RKO (cell line): ENCODE measurements at places on chromosomes 1 and 21.

DNA sequence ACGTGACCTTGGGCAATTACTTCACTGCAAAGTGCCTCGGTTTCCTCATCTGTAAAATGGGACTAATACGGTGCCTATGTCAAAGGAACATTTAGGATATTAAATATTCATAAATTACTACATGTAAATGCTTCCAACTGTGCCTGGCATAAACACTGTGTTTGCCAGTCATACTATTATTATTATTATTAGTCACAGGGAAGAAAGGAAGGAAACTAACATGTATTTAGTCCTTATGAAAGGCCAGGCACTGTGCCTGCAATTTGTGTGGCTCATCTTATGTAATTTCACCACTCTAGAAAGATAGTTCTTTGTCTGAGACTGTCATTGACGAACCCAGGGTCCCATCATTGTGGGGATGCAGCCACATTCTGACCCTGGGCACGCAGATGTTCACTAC is 45.0 kb downstream of the EPHB2 start:
- no peak for DNase-seq

DNA sequence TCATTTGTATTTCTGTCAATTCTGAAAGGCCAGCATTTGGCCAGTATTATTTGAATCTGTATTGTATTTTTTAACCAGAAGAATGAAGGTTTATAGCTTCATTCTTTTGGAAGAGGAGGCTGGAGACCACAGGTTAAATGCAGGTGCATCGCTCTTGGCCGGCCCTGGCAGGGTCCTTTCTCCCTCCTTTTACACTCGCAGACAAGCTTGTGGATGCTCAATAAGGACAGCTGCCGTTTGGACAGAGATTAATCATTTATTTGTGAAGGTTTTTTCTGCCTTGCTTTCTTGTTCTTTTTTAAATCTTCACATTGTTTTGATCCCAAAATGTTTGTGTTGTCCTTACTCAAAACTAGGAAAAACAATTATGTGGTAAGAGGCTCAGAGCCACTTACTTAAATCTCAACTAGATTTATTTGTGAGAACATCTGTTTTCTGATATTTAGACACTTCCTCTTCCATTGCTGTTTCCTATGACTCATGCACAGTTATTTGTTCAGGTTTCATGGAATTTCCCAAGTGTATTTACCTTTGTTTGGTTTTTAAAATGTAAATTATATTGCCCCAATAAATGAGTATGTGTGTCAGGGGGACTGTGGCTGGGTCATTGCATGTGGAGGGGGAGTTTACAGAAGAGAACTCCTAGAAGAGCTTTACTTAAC is 46.7 kb upstream of the LAMC2 start:
- DNase-seq, result no peak

- no peak for DNase-seq
Measured at GRCh38 chr1:243256590-243256989, 749 bp downstream of the SDCCAG8 start.

DNA sequence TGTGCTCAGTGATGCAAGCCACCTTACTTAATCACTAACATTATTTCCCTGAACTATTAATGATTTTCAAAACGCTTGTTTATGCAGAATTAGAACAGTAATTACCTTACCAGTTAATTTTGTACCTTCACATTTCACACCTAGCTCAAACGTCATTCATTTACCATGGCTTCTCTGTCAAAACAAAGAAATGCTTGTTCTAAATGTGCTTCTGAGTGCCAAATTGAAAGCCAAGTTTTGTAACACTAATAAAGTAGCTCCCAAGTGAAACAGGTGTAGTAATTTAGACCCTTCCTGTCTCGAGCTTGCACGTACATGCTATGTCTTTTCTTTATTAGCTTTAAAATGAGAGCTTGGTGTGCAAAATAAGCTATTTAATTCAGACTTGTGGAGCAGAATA is 533.7 kb upstream of the PKN2 start:
- DNase-seq, result no peak

GRCh38 chr1:227788271-227789083 is 27.0 kb upstream of the PRSS38 start:
- DNase-seq, result peak; percentile 62

- DNase-seq, result no peak
Measured at GRCh38 chr1:82485591-82486369, 685.0 kb downstream of the ADGRL2 start.

DNA sequence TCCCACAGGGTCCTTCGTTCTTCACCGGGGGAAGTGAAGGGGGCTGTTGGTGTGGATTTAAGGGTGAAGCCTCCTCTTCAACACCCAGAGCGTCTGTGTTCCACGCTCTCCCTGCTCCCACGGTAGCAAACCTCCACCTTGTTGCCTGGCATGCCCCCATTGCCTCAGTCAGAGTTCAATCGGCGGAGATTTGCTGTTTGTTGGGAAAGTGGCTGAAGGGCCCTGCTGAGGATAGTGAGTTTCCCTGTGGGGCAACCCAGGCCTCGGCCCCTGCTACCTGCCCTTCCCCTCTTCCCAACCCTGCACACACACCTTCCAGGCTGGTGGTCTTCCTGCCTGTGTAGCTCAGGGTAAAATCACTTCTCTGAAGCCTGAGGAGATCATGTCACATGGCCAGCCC is 60.5 kb downstream of the TOR1AIP2 start:
- no peak for DNase-seq

- DNase-seq, result no peak
Measured at GRCh38 chr1:242651817-242652216, 127.3 kb upstream of the PLD5 start.

GRCh38 chr1:39957299-39958015 is 2.5 kb downstream of the MFSD2A start:
- DNase-seq, result no peak

GRCh38 chr1:49051647-49052046 is 275.0 kb upstream of the BEND5 start:
- DNase-seq, result no peak

DNA sequence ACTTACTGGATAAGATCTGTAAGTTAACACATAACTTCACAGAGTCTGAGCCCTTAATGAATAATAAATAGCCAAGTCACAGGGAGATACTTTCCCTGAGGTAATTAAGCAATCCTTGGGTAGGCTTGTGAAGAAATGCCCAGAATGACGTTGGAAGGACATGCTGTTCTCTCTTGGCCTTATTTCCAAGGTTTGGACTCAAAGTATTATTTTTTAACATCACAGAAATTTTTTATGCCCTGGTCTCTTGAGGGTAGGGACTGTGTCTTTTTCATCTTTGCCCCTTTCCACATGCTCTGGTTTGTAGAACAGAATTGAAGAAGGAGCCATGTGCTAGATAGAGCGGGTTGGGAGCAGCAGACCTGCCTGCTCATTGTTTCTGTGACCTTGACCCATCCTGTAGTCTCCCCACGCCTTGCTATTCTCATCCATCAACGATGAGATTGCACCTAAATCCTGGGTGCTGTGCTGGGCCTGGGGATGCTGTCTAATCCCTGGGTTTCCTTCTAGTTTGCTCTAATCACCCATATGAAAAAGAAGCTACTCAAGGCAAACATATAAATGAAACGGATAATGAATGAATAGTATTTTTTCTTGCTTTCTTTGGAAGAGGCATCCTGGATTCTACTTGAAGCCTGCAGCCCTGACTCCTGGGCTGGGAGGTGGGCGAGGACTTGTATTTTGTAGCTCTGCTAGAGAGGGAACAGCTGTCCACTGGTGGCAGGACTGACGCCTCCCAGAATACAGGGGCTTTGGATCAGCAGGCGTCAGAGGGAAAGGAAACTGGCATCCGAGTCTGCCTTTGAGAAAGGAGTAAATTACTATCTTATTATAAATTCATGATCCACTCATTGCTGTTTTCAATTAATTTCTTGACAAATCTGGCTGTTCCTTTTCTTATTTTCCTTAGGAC is 17.5 kb upstream of the LAMTOR5 start:
- DNase-seq, result no peak

DNA sequence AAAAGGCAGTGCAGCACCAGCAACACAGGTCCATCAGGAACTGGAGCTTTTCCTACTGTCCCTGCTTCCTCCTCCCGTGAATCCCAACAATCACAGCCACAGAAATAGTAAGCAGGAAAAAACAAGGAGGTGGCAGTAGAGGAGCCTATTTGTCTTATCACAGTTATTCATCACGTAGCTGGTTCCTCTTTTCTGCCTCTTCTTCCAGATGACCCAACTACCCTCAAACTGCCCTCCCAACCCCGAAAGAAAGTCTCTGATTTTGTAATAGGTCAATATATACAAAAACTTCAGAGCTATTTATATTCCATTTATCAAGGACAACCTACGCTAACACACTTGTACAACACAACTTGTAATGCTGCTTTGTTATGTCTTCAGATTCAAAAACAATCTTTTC is 21.4 kb downstream of the GNB1 start:
- no peak for DNase-seq

DNA sequence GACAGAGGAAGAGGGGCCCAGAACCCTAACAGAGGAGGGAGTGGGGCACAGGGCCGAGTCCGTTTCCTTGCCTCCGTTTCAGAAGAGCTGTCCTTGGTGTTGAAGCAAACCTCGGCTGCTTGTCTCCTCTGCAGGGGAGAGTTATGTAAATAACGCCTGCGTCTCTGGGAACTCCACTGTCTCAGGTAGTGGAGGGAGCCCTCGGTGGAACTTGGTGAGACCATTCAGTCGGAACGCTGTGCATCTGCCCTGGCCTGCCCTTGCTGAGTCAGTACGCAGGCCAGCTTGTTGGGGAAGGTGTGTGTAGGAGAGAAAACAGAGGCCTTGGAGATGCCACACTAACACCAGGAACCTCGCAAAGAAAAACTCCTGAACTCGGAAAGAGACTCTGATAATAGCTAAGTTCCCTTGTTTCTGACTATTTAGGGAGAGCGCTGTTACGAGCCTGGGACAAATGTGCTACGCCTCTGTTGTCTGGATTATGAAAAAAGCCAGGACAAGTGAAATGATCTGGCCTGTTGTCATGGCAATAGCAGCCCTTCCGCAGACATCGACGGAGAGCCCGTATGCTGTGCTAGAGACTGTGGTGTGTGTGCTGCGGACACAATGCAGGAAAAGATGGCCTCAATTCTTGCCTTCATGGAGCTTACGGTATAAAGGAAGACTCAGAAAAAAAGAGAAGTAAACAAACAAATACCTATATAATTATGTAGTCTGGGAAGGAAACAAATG is 94.6 kb upstream of the AKT3 start:
- DNase-seq, result no peak

DNA sequence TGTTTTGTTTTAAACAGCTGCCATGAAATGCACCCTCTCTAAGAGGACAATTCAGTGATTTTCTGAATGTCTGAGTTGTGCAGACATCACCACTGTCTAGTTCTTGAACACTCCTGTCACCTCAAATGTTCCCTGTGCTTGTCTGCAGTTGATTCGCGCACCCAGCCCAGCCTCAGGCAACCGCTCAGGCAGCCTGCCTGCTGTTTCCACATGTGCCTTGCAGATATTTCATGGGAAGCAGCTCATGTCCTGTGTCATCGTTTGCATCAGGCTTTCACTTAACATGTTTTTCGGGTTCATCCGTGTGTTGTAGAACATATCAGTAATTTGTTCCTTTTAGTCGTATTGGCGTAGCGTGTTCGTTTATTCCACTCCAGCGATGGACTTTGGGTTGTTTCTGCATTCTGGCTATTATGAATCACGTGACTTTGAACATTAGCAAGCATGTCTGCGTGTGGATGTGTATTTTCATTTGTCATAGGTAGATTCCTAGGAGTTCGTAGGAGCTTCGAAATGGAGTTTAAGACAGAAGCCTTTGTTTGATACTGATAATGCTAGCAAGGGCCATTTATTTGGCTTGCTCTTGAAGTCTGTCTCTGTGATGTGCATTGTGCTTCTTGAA is 12.1 kb downstream of the ADARB1 start:
- no peak for DNase-seq

GRCh38 chr1:34808051-34808810 is 15.4 kb downstream of the GJA4 start:
- no peak for DNase-seq

DNA sequence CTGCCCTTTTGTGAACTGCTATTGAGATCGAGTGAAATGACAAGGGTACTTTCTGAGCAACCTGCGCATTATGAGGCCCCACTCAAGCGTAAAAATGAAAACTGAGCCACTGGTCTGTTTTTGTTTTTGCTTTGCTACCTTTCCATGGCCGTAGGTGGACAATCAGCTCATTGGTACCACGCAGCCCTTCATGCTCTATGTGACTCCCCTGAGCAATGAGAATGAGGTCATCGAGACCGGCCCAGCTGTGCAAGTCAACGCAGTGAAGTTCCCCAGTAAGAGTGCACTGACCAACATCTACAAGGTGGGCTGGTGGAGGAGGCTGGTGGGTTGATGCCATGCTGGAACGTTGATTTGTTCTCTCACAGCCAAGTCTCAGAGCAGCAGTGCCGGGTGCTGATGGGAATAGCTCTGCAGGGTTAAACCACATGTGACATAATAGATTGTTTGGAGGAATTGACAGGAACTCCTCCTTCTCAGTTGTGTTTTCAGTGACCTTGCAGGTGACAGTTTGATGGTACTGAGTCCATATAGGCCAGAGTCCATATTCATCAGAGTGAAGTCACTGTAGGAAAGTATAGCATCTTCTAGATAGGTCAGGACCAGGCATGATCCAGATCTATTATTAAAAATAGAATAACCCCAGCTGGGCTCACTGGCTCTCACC is 170.3 kb downstream of the VPS13D start:
- no peak for DNase-seq

- no peak for DNase-seq
Measured at GRCh38 chr1:212514782-212515181, 82.1 kb downstream of the NENF start.

DNA sequence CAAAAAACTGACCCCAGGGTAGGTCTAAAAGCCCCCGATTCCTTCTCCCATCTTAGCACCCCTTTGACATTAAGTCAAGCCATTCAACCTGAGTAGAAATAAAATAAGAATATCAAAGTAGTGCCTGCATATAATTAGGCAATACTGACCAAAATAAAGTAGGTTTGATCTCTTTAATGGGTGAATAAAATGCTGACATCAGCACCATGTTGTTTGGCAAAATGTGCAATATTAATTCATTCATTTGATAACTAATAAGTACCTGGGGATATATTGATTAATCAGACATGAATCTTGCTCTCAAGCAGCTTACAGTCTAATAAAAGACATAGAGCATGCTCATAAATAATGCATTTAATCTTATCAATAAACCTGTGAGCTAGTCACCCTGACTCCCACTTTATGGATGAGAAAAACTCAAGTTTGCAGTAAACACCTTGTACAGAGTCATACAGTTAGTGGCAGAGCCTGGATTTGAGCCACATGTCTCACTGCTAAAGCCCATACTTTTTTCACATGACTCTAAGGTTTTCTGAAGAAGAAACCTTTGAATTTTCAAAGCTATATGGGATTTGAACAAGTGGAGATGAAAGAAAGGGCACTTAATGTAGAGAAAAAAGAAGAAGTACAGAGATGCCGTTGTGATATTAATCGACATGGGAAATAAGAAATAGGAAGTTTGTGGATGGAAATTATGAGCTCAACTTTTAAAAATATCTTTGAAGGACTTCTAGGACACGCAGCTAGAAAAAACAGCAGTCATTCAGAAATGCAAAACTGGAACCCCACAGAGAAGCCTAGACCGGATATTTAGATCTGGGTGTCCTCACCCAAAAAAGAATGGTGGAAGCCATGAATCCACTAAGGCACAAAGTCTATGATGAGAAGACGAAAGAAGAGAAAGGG is 183.9 kb downstream of the TOMM20 start:
- no peak for DNase-seq
